ENCODE measurements at places on chromosomes 11 and 22.

GRCh38 chr22:28148816-28149465 is 229.9 kb upstream of the PITPNB start:
- no peak for DNase-seq

- no peak for DNase-seq
Measured at GRCh38 chr11:103903621-103904323, 132.7 kb upstream of the DDI1 start.

GRCh38 chr11:70756341-70756740 is 358.0 kb downstream of the CTTN start:
- DNase-seq = no peak

GRCh38 chr11:60887556-60887955 is 18.8 kb downstream of the PRPF19 start:
- no peak for DNase-seq

DNA sequence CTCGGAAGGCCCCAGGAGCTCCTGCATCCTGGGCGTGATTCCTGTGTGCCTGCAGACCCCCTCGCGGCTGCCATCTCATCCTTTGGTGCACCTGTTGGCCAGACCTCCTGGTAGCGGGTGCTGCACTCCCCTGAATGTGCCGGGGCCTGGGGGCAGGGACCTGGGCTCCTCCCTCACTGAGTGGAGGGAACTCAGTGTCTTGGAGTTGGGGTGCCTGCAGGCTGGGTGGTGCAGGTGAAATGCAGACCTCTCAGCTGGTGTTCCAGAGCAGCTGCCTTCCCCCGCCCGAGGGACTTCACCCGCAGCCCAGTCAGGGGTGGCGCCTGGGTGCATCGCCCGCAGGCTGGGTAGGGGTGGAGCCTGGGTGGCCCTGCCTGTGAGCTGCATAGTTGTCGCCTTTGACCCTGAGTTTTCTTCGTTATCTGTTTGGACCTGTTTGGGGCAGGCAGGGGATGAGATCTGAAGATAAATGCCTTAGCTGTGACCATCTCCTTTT is 31.4 kb downstream of the LRP5 start:
- no peak for DNase-seq

- DNase-seq = no peak
Measured at GRCh38 chr11:96173422-96173821, 169.6 kb downstream of the MAML2 start.
